Epithelial cell of alveolus of lung (primary cell): ENCODE measurements at places on chromosomes 13 and 19. TPM values are rescaled to one million over a fixed set of nuclear protein-coding genes. Genes with fewer than 3 reads are reported as not detected.

The MEIOSIN gene
- total RNA-seq, result 0.13 TPM in 1 of 2 replicates, not detected in the other

The CGB5 gene
- 12.3 TPM in 1 of 2 replicates, not detected in the other for total RNA-seq

The SYNGR4 gene
- total RNA-seq, result not detected in 2 replicates

The CDX2 gene
- total RNA-seq, result not detected in 2 replicates

The FUT2 gene
- 0.13 TPM in 1 of 2 replicates, not detected in the other for total RNA-seq

The CPB2 gene
- total RNA-seq, result not detected in 2 replicates

The PRR22 gene
- total RNA-seq, result 0.13 and 1.4 TPM in 2 replicates

The IQCN gene
- 0.13 and 1.6 TPM in 2 replicates for total RNA-seq

The ATP8B3 gene
- 0.52 and 6.9 TPM in 2 replicates for total RNA-seq

The NCR1 gene
- total RNA-seq, result not detected in 2 replicates

The FFAR3 gene
- total RNA-seq, result not detected in 2 replicates
